ENCODE measurements at places on chromosomes 1 and 21.

- DNase-seq, result no peak
Observed at GRCh38 chr1:20008391-20008841, 29.0 kb upstream of the PLA2G2A start.

DNA sequence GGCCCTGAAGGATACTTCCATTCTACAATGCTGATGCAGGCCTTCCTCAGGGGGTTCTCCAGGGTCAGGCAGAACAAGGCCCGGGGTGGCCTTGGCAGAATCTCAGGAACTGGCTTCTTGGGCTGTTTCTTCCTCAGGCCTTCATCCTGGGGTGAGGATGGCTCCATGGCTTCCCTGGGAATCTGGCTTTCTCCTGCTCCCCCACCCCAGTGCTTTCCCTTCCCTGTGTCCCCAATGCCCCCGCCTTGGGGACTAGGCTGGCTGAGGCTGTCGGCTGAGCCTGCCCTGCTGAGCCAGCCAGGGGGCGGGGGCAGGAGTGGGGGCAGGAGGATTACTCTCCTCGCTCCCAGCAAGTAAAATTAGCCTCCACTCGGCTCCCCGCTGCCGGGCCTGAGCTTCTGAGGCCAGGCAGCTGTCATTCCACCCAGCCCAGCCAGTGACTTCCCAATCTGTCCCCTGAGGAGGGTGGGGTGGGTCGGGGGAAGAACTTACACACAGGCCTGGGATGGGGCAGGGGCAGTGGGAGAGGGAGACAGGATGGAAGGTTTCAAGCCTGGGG is at the start of gene CACNA1S:
Gene CACNA1S, minus strand, starts transcription at position 254 of the 559 bp plus-strand sequence. Its CDS starts 87 bp downstream, at position 167.
- DNase-seq, result no peak

GRCh38 chr1:155191904-155192303 is 15.8 kb downstream of the THBS3 start:
- DNase-seq, result no peak

GRCh38 chr1:214917081-214917635 is 165.4 kb upstream of the KCNK2 start:
- DNase-seq, result no peak

DNA sequence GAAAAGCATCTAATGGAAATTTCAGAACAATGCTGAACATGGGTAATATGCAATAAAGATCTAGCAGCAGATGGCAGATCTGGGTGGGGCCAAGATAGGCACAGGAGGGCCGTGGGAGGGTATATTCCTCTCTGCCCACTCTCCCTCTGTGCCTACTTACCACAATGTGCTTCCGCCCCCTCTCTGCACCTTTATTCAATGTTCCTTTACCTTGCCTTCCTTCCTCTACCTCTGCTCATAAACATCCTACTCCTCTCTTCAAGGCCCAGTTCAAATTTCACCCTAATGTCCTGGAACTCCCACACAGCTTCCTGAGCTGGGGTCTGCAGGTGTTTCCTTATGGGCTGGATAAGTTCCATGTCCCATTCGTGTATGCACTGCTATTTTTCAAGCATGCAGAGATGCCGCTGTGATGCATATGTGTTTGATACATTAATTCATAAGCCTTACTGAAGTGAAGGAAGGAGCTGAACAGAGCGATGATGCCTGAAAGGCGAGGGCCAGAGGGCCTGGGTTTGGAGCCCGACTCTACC is 65.6 kb upstream of the EDEM3 start:
- no peak for DNase-seq

Data from keratinocyte (primary cell).